ENCODE measurements at places on chromosomes 7 and 10.

DNA sequence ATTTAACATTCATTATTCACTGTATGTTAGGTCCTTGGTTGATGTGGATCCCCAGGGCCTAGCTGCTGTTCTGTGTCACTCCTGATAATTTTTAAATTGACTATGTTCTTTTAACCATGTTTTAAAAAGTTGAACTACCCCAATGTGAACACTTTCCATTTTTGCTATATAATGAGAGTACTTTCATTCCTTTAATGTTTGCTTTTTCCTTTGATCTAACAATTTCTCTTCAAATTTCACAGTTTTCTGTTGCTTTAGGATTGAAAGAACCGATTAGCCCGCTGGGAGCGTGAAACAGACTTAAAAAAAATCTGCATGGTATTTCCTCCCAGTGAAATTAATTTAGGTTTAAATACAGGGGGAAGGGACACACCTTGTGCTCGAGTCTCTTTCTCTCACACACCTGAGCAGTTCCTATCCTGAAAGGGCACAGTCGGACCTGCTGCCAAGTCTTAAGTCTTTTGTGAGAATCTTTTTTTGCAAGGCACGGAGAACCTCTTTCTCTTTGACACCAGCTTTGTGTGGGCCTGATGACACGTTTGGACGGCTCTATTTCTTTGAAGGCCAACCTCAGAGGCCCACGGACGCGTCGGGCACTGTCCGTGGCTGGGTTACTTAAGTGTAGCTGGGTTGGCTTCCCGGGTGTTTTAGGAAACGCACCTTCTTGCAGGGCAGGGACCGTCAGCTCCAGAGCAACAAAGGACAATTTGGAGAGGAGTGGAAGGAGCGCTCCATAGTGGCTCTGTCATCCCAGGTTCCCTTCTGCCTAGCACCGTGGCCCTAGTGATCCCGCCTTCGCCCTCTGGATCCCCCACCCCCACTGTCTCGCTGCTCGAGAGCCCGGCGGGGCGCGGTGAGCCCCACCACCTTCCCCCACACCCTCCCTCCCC is 1.0 kb upstream of the CHN2 start:
- DNase-seq = no peak

DNA sequence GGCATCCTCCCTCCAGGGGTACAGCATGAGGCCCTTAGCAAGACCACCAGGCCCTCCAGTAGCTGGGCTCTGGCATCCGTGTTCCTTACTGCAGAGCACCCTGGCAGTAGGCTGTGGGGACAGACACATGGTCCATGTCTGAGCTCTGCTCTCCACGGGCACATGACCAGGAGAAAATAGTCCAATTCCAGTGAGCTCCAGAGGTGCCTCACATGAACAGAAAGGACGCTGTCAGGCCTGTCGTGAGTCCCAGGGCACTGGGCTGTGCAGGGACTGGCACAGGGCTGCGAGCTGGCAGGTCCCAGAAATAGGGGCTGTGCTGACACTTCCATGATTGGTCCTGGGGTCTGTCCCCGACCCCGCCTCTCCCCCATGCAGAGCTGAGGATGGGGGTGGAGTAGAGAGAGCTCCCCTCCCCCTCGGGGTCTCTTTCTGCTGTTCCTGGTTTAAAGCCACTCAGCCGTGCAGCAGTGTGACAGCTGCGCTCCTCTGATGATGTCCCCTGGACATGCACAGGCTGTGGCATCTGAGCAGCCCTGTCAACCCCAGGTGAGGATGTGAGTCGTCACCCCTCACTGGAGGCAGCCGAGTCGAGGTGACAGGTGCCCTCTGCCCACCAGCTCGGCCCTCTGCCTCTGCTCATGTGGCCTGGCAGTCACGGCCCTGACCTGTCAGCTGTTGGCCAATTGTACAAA is 25.2 kb upstream of the ZNF488 start:
- no peak for DNase-seq

DNA sequence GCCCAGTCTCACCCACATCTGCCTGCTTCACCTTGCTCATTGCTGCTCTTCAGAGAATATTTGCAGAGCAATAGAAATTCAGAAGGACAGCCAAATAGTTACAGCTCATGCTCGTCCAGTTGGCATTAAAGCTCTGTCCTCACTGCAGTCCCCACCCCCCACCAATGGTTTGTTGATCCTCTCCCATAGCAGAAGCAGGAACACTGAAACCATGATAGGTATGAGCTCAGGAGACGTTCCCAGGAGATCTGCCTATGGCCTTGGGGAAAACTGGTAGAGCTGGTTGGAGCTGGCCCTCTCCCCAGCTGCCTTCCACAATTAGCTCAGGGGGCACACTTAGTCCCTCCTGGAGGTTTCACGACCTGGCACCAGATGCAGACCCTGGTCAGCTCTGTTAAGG is 68.6 kb upstream of the KMT2C start:
- DNase-seq = no peak

DNA sequence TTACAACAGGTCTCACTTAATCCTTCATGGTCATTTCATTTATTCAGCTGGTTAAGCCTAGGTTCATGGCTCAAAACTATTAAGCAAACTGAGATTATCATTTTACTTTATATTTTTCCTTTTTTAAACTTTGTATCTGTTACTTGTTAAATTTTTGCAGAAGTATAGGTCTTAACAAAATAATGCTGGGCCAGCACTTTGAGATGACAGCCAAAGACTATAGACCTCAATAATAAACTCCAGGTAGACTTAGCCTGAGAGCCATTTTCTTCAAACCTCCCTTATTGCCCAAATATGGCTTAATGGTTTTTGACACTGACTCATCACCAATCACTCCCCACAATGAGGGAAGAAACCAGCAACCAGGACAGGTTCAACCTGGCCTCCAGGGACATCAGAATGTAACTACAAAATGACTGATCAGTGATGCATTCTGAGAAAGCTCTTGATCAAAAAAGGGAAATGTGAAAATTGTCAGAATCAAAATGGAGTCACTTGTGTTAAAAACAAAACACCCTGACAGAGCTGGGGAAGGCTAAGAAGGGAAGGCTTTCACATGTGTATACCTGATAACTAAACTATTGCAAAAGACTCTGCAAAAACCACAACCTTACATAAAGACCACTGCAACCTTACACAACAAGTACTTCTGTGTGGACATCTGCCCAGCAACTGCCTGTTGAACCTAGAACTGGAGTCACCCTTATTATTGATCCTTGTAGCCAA is 2.1 kb upstream of the CCDC126 start:
- DNase-seq = no peak

DNA sequence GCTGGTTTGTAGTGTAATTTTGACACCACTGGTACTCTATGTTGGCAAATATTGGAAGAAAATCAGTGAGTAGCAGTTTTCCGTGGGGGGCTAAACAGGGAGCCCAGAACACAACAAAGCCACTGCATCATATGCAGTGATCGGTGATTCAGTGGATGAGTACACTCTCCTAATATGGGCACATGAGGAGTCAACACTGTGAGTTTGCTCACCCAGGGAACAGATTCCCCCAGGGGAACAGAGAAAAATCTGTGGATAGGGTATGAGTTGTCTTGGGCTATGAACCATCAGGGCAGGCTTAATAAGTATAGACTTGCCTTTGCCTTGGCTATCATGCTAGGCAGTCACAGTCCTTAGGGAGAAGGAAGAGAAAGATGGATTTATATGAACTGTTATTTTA is 227.7 kb upstream of the SEMA3E start:
- DNase-seq = no peak

GRCh38 chr10:51960494-51960895 is 261.1 kb upstream of the CSTF2T start:
- no peak for DNase-seq

- no peak for DNase-seq
Observed at GRCh38 chr7:4472728-4473127, 209.4 kb upstream of the FOXK1 start.

GRCh38 chr10:127048630-127049029 is 143.4 kb downstream of the DOCK1 start:
- no peak for DNase-seq
